ENCODE measurements at places on chromosomes 2 and 18. TPM values are rescaled to one million over a fixed set of nuclear protein-coding genes. Genes with fewer than 3 reads are reported as not detected.

GRCh38 chr2:118669654-118670053 is 177.8 kb downstream of the EN1 start:
- DNase-seq, result no peak

DNA sequence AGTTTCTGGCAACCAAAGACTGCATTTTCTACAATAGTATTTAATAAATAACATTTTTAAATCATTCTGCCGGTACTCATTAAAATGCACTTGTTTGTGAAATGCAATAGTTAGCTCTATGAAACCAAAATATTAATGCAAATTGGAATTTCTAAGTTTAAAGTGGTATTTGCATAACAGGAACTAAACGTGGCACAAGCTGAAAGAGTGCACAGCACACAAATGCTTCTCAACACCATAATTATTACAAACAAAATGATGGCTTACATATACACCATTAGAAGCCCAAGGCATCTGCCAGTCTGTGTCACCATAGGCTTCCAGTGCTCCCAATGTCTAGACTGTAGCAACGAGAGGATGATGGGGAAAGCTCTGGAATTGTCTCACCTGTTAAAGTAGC is 280.5 kb downstream of the TCF4 start:
- DNase-seq, result no peak

- peak; percentile 75 for DNase-seq
Measured at GRCh38 chr2:226984750-226985582, 149.1 kb downstream of the RHBDD1 start.

DNA sequence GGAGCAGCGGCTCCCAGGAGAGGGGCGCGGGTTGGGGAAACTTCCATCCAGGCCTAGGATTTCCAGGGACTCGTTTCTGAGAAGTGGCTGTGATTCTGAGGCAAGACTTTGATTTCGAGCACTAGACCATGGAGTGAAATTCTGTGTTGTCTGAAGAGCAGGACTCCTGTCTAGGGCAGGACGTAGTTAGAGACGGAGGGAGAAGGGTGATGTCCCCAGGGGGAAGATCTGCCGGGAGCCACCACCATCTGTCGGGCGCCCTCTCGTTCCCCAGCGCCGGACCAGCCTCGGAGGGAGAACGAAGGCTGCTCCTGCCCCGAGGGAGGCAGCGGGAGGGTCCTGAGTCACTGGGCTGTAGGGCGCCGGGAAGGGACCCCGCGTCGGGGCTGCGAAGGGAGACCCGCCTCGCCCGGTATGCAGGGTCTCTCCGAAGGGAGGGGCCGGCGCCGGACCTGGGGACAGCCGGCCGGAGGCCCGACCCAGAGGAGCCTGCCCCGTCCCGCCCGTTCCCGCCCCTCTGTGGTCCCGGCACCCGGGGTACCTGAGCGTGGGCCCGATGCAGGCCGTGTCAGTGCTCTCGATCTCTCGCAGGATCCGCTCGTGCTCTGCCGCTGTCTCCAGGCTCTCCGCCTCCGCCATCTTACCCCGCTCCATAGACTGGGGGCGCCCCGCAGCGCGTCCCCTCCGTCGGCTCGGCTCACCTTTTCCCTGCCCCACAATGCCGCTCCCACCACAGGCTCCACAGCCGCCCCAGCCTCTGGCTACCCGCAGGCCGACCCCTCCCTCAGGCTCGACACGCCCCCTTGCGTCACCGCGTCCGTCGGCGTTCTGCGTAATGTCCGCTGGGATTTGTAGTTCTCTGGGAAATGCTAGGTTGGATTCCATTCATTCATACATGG is at the start of gene EXOC6B:
Gene EXOC6B (minus strand): TSS at position 777 of the 899 bp plus-strand sequence.
- peak; percentile 94 for DNase-seq

DNA sequence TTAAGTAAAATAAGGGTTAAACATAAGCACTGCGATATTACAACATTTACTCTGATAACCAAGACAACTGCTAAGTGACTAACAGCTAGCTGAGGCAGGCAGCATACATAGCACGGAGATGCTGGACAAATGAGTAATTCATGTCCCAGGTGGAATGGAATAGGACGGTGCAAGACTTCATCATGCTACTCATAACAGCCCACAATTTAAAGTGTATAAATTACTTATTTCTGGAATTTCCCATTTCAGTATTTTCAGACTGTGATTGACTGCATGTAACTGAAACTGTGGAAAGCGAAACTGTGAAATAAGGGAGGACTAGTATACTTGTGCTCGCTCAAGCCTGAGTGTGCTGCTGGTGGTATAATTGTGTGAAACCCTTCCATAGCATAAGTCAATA is 12.9 kb downstream of the IER3IP1 start:
- no peak for DNase-seq

- DNase-seq, result no peak
Measured at GRCh38 chr2:128414351-128414750, 95.7 kb upstream of the HS6ST1 start.

GRCh38 chr18:61825386-61825785 is 67.4 kb downstream of the RNF152 start:
- DNase-seq, result no peak

DNA sequence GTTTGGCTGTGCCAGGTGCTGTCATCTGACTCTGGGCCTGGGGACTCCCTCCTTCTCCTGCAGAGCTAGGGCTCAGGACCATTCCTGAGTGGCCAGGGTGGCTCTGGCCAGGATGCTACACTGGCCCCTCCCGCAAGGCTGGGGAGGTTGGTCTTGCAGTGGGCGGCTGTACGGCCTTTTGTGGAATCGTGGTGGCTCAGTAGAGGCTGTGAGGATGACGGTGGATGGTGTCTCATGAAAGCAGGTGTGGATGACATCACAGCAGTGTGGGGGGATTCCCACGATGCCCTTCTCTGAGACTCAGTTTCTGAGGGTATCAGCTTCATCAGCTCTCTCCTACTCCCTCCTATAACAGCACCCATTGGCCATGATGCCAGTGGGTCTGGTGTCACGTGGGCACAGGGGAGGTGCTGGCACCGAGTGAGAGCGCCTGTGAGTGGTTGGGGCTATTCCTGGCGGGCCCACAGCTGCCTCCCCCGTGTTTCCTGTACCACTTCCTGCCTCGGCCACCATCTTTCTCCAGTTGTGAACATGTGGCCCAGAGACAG is 144.2 kb upstream of the HDAC4 start:
- DNase-seq, result no peak

- no peak for DNase-seq
Measured at GRCh38 chr2:41920181-41920580, 127.6 kb upstream of the PKDCC start.

DNA sequence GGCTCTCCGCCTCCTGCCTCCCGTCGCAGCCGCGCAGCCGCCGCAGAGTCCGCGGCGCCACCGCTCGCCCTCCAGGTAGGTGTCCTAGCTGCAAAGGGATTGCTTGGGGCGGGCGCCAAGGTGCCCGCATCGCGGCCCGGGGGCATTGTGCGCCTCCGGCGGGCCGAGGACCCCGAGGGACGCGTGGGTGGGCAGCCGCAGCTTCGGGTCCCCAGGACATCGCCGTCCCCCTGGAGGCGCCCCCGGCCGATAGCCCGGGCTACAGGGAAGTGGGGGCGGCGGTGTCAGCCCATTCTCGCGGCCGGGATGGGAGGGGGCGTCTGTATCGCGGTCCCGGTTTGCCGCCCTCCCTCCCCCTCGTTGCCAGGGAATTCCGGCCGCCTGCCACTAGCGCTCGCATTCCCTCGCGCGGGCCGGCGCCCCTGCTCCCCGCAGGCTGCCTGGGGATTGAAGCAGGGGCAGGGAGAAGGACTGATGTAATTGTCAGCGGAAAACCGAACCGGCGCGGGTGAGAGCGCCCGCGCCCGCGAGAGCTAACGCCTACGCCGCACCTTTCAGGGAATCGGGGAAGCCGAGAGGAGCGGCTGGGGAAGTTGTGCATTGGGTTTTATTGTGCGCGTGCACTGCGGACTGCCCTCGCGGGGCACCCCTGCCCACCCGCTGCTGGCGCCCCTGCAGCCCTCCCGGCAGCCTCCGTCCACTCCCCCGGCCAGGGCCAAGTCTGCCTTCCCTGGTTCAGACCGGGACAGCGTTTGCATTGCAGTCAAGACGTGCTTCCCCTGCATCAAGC is 483 bp downstream of the OSBPL6 start:
- peak; percentile 40 for DNase-seq

DNA sequence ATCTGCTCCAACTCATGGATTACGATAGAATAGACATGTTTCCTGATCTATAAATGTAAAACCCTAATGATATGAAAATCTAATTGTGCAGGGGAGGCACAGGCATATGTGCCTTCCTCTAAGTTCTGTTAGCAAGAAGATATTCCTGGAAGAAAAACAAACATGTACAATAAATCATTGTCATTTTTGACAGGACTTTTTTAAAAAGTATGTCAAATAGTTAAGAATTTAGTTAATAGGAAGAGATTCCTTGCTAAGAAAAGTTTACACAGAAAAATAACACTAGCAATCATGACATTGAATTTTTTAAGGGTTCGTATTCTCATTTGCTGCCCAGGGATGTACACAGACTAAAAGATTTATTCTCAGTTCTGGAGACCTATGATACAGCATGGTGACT is 15.3 kb upstream of the CREB1 start:
- no peak for DNase-seq

GRCh38 chr2:63698786-63699548 is 110.2 kb downstream of the MDH1 start:
- DNase-seq, result no peak

GRCh38 chr2:67650291-67651133 is 253.4 kb downstream of the ETAA1 start:
- peak; percentile 81 for DNase-seq

DNA sequence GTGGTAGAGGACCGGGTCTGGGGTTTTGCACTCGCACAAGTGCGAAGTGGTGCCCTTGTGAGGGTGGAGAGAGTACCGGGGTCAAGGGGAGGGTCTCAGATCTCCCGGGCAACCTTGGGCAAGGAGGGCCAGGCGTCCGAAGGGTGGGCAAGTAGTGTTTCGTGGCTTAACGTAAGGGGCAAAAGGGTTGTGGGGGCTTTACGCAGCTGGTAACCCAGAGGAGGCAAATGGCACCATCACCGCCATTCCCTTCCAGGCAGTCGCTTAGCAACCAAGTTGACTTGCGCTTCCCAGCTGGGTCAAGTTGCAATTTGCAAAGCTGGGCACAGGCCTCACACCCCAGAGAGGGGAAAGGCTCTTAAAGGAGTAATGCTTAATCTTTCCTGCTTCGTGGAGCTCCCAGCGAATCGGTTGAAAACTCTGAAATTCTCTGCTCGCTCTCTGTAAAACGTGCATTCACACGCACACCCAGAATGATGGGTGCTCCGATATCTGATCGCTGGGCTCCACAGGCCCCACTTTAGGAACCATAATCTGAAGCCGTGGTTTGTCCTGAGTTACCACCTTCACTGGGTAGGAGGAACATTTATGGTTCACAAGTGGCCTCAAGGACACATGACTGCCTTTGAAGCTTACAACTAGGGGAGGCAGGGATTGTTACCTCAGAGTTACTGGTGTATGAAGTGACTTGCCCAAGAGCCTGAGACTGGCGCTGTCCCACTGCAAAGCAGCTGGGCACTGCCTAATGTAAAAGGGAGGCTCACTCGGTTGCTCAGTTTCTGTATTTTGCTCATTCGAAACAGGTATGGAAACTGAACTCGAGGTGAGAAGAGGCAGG is 127.9 kb downstream of the UXS1 start:
- no peak for DNase-seq

DNA sequence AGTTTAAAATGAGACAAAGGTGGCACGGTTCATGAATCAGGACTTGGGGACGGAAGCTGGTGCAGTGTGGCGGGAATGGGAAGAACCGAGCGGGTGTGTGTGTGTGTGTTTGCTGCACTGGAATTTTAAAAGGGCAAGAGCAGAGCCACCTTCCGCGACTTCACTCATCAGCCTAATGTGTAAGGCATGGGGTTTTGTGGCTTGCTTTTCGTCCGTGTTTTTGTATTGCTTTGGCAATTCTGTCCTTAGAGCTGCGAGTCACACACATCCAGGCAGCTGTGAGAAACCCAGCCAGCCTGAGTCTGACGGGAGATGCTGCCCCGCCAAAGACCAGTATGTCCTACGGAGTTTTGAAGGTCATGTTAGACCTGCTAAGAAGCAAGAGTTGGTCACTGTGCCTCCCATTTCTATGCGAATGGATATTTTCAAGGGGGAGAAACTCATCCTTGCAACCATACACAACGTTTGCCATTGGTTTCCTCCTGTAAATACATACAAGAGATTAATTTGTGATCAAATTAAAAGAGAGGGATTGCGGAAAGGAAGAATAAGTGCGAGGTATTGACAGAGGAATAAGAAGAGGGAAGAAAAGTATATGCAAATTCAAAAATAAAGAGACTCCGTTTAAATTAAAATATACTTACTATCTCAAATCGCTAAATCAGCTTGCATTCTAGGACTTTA is 665 bp upstream of the CACNB4 start:
- peak; percentile 20 for DNase-seq

Gene ZBTB7C
- 14.8 TPM for polyA plus RNA-seq

Gene PLA2R1
- 79.0 TPM for polyA plus RNA-seq

Gene NYAP2
- polyA plus RNA-seq, result 0.05 TPM

Gene CDH19
- 0.46 TPM for polyA plus RNA-seq

Gene IL36RN
- polyA plus RNA-seq, result not detected

Gene RND3
- 43.6 TPM for polyA plus RNA-seq

Gene RNF181
- 140 TPM for polyA plus RNA-seq

Gene IL1RL1
- 1.3 TPM for polyA plus RNA-seq

Gene CCDC141
- 0.14 TPM for polyA plus RNA-seq

Gene AQP12A
- 1.0 TPM for polyA plus RNA-seq

Gene NGEF
- 2.0 TPM for polyA plus RNA-seq

Gene SERPINB3
- 0.17 TPM for polyA plus RNA-seq

Data from right renal pelvis (tissue), 4 donors.